Amniotic stem cell (primary cell): ENCODE measurements at places on chromosomes 1 and 21.
A peak's percentile ranks its signal among the peaks of the same experiment; 100 is the strongest.

- DNase-seq: no peak
Observed at GRCh38 chr1:234996245-234996757, 132.3 kb downstream of the TOMM20 start.

GRCh38 chr1:65002508-65003315, 36.4 kb upstream of the JAK1 start:
- DNase-seq: peak; percentile 61

DNA sequence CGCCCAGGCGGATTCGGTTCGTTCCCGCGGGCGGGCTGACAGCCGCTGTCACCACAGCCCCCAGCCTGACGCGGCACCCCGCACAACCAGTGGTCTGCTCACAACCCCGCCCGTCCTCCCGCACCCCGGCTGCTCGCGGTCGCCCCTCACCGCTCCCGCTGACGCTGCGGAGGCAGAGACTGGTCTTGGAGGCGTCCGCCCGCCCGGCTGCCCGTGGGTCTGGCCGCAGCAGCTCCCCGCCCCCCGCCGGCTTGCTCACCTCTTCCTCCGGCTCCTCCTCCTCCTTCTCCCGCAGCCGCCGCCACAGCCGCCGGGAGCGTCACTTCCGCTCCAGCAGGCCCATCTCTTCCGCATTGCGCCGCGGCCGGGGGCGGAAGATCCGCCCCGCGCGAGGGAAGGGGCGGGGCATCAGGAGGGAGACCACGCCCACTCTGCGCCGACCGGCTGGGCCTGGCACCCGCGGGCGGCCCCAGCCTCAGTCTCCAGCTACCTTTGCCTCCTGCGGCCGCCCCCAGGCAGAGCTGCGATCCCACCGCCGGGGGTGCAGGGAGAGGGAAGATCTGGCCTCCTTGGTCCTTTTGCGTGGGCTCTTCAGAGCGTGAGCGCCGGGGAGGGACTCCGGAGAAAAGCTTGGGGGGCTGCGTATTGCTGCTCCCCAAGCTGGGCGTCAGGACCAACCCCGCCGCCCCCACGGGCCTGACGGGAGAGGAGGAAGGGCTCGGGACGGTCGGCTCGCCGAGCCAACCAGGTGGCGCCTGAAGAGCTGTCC, at the start of gene SYNJ1:
SYNJ1 (minus strand) TSS at position 327 of the 769 bp plus-strand sequence. CDS start 1,118 bp downstream, outside the sequence.
- DNase-seq: peak; percentile 88

DNA sequence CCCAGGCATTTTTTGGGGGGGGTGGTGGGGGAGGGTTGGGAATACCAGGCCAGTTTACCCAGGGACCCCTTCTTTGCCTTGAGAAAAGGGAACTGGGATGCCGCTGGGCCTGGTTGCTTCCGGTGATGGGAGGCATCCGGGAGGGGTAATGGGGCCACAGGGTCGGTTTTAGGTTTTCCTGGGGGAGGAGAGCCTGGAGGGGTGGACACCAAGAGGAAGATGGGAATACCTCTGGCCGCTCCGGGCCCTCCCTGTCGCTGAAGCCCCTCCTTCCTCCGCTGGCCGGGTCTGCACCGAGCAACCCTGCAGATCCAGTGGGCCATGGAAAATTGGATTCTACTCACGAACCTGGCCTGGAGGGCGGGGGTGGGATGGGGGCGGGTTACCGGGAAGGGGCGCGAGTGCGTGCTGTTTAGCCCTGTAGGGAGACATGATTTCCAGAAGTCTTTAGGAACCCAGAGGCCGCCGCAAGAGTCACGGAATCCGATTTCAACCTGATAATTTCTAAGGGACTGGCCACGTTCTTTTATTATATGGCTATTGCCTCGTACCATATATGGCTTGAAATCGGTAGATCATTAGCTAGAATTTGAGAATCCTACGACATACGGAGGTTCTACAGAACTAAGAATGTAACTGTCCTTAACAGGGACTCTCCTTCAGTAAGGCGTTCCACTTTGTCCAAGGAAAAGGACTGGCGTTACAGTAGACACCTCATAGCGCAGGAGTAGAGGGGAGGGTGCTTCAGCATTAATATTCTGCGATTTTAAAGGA, 749 bp downstream of the AKIRIN1 start:
- no peak for DNase-seq

DNA sequence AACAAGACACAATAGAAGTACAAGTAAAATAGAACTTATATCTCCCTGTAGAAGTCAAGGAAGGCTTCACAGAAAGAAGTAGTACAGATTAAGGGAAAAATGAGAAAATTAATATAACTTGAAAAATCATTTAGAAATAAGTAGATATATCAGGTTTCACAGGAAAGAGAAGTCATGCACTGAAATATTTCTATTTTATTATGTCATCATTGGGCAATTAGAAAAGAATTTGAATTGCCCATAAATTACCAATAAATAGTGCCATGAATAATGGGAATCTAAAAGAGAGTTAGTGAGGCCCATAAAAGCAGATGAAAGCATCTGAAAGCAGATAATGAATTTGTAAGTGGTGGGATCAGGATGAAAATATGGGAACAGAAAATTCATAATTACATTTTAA, 1597.8 kb downstream of the PLA2G4A start:
- no peak for DNase-seq

GRCh38 chr1:24323281-24323680, 4.1 kb downstream of the GRHL3 start:
- DNase-seq: no peak

GRCh38 chr1:181057079-181057478, 23.3 kb downstream of the MR1 start:
- no peak for DNase-seq

GRCh38 chr1:201742476-201742875, 86.5 kb upstream of the IPO9 start:
- no peak for DNase-seq

DNA sequence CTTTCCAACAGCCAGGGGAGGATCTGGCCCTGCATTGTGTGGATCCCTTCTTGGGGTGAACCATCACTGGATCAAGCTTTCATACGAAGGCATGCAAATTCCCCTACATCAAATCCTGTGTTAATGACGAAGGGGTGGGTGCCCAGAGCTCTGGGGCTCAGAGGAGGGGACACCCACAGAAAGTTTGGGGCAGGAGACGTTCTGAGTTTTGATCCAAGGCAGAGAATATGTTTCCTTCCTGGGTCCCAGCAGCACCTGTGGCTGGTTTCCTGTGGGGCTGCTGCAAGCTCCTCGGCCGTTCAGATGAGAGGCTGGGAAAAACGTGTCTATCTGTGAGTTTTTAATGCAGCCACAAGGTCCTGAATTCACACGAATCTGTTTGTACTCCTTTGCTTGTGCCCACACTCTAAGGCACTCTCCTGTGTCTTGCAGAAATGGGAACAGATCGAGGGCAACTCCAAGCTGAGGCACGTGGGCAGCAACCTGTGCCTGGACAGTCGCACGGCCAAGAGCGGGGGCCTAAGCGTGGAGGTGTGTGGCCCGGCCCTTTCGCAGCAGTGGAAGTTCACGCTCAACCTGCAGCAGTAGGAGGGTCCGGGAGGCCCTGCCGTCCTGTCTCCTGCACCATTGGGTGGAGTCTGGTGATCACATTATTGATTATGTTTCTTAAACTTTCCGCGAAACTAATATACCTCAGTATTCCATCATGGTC, 147.1 kb downstream of the PGBD5 start:
- DNase-seq: no peak

DNA sequence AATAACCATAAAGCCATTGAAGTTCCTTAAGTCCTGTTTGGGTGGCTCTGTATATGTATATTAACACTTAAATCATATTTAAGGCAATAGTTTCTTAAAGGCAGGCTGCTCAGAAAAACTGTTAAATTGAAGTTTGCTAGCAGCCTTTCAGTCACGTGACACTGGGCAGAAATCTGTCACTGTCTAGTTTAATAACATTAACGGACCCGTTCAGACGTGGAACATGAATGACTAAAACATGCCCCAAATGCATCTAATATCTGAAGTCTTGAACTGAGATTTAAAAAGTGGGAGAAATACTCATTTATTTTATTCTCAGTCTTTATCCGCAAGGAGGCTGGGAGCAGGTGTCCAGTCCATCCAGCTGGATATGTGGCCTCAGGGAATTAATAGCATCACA, 3.3 kb upstream of the SPATA1 start:
- DNase-seq: no peak

GRCh38 chr1:19204446-19205266, 5.4 kb downstream of the UBR4 start:
- DNase-seq: no peak

- DNase-seq: no peak
Observed at GRCh38 chr1:55981010-55981650, 598.2 kb downstream of the PLPP3 start.

GRCh38 chr1:107750364-107750959, 214.5 kb downstream of the VAV3 start:
- DNase-seq: peak; percentile 60

DNA sequence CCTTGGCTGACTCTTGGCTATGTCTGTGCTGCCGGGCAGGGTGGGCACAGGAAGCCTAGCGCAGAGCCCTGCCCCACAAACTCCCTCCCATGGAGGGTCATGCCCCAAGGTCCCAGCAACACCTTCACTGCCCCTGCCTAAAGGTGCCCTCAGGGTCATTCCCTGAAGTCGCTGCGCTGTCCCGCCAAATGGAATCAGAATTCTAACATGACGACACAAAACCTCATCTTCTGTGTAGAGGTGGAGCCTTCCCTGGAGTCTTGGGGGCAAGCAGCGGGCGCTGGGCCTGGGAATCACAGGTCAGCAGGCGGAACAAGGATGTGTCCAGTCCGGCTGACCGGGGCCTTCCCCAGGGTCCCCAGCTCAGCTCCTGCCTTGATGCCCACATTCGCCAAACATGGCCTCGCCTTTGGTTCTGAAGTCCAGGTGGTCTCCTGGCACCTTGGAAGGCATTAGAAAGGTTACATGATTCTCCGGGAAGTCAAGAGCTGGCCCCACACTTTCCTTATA, 17.3 kb downstream of the TMEM201 start:
- DNase-seq: no peak

GRCh38 chr1:145963265-145964019, 933 bp downstream of the ANKRD34A start:
- DNase-seq: peak; percentile 34

- no peak for DNase-seq
Observed at GRCh38 chr1:178503849-178504248, 7.1 kb upstream of the CLEC20A start.

- no peak for DNase-seq
Observed at GRCh38 chr1:28340221-28340974, 11.6 kb downstream of the MED18 start.

- DNase-seq: no peak
Observed at GRCh38 chr1:156104861-156105832, 9.4 kb upstream of the LMNA start.

GRCh38 chr1:2894381-2895041, 93.0 kb upstream of the TTC34 start:
- no peak for DNase-seq

DNA sequence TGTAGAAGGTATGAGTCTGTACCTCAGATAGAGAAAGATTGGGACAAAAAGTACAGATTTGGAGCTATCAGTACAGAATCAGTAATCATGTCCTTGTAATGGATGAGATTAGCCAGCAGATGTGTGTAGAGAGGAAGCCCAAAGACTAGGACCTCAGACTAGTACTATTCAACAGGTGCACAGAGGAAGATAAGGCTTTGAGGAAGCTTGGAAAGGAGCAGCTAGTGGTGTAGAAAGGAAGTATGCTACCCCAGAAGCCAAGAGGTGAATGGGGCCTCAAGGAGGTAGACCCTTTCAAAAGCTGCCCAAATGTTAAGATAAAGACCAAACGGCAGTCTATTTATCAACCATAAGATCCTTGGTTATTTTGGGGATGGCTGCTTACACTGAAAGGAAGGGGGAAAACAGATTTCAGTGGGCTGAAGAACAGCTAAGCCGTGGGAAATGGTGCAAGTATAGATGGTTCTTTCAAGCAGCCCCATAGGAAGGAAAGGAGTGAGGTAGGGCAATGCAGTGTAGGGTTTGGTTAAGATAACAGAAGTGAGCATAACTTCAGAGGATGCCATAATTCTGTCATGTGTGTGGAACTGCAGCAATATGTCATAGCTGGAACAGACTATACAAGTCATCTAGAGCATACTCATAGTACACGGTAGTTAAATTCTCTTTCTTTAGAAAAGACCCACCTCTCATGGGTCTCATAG, 221.7 kb downstream of the HHIPL2 start:
- DNase-seq: no peak

DNA sequence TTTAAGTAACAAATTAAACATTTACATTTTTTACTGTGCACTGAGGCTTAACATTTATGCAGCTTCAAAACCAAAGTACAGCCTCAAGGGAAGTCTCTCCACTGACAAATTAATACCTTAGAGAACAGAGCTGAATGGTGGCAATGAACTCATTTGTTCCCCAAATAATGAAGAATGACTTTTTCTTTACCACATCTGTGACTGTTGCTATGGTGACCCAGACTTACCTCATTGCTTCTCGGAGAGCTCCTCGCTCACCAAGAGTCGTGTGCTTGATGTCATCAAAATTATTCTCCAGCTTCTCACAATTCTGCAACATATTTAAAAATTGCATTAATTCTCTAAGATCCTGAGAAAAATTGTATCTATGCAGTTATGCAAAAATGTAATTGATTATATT, 92.9 kb downstream of the DPYD start:
- DNase-seq: no peak

DNA sequence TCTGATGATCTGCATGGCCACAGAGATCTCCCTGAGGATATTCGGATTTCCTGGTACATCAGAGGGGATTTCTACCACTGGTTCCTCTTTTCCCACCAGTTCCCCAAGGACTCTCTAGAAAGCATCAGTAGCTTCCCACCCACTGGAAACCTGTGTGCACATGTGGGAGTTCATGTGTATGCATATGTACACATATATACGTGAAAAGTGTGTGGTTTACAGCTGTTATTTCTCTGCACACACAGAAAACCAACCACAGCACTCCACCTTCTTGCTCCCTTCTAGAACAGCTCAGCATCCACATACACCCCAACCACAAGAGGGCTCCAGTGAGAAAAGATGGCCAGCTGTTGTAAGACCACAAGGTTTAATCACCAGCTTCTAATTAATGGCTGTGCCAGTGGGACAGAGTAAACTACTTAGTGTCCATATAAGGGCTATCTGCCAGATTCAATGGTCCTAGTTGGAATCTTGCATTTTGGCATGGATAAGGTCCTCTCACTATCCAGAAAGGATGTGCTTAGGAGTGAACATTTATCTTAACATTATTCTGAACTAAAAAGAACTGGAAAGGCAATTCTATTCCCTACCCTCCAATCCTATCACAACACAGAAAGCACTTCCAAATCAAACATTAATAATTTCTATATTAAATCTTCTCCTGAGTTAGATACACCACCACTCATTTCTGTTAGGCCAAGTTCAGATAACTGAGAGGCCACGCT, 24.1 kb downstream of the GPR3 start:
- peak; percentile 38 for DNase-seq

DNA sequence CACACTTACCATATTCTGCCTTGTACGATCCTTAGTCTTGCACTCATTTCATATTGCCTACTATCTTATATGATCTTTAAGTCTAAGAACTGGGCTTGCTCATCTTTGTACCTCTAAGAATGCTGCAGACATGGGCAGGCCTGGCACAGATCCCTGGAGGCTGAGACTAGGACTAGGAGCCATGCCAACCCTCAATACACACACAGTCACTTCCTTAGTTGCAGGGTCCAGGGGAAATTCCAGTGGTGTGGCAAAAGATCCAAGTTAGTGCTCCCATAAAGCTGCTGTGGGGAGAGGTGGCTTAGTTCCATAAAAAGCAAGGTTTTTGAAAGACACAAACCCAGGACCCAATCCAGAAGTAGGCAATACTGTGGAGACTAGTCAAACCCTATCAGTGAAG, 59.9 kb downstream of the CYYR1 start:
- no peak for DNase-seq
